ENCODE measurements at places on chromosomes 13 and 19.

- DNase-seq = no peak
These were observed 160.9 kb downstream of the FGF9 start for GRCh38 chr13:21831654-21832324.

GRCh38 chr13:83672612-83673011 lies 209.7 kb downstream of the SLITRK1 start:
- no peak for DNase-seq

DNA sequence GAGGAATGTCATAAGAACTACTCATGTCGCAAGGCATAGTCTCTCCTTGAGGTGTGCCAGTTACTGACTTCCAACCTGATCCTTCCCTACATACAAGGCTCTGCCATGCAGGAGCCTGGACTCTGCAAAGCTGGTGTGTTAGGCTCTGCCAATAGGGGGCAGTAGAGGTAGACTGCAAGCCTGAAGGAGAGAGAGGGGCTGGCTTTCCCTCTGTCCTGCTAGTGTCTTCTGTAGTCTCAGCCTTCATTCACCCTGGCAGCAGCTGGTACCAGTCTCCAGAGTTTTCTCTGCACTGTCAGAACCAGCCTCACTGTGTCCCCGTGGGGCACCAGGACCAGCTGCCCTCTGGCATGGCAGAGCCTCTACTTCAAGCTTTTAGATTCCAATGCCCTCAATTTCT lies 14.5 kb downstream of the SHISA2 start:
- DNase-seq = no peak

DNA sequence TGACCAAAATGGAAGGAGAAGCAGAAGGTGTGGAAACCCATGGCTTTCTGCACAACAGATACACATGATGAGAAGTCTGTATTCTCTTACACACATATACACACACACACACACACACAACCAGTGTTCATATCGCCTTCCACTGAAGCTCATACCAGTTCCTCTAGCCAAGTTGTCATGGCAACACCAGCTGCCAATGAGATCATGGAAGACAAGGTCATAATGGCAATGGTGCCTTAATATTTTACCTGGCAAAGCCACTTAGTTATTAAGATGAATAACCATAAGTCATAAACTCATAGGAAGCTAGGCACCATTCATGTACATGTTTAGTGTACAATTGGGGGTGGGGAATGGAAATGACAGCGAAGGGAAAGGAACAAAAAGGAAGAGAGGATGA lies 2.6 kb upstream of the DHRS12 start:
- DNase-seq = no peak

DNA sequence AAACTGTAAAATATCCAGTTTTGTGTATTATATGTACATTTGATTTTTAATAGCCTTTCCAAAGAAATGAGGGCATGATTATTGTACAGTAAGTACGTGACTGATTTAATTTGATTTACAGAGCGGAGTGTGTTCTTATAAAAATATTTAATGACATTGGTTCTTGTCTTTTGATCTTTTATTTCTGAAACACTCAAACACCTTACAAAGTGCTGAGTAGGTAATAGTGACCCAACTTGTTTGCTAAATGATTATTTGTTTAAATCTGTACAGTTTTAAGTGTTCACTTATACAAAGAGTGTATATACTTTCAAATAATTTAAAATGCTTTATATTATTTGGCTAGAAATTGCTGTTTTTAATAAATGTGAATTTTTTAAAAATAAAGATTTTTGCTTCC lies 71.5 kb downstream of the COG3 start:
- no peak for DNase-seq

- no peak for DNase-seq
These were observed 138.3 kb upstream of the RFC3 start for GRCh38 chr13:33679658-33680012.

GRCh38 chr13:30256713-30257467 lies 50.5 kb downstream of the KATNAL1 start:
- no peak for DNase-seq

DNA sequence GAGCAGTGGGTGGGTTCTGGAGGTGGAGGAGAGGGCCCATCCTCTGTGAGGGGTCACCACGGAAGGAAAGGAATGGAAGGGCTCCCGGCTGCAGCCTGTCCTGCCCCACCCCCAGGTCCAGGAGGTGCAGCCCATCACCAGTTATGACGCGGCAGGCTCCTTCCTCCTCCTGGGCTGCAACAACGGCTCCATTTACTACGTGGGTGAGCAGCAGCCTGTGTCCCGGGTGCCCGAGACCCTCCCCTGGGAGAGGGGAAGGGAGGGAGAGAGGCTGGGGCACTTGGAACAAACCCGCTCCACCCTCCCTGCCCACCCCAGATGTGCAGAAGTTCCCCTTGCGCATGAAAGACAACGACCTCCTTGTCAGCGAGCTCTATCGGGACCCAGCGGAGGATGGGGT lies 6.6 kb downstream of the SHKBP1 start:
- DNase-seq = no peak

DNA sequence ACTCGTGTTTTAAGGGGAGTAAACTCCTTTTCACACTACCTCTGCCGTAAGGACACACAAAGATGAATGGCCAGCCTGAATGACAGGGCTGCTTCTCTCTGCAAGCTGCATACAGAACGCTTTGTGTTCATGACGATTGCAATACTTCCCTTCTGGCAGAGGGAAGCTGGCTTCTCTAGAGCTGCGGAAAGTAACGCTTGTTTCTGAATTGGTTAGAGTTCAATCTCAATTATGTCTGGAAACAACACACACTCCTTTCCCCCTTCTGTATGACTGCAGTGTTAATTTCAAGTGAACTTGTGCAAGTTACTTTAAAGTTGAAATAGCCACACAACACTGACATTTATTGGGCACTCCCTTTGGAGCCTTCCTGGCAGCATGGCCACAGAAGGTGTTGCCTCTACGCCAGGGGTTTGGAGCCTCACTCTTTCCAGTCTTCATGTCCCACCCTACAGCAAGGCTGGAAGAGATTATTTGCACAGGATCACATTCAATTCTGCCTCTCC lies 242.6 kb downstream of the NDFIP2 start:
- DNase-seq = no peak

- DNase-seq = peak; percentile 81
These were observed 96.2 kb downstream of the INSR start for GRCh38 chr19:7197760-7198696.

DNA sequence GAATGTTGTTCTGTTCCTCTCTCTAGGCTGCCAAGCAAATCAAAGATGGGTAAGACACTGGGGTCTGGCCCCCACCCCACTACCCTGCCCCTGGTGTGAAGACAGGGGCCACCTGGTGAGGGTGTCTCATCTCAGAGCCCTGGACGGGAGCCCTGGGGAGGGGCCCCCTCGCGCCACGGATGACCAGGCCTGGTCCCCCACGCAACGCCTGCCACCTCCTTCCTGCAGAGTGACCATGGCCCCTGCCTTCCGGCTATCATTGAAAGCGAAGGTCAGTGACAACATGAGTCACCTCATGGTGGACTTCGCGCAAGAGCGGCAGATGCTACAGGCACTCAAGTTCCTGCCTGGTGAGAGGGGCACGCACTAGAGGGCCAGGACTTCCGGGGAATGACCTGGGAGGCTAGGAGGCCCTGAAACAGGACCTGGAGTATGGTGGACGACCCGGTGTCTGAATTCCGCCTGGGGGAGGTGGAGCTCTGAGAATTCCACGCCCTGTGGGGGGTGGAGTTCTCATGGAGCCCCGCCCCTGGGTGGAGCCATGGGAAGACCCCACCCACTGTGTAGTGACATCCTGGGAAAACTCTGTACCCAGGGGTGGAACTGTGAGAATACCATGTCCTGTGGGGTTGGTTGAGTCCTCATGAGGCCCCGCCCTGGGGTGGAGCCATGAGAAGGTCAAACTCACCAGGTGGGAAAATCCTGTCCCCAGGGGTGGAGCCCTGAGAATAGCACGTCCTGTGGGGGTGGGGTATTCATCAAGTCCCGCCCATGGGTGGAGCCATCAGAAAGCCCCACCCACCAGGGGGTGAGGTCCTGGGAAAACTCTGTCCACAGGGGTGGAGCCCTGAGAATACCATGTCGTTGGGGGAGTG lies 6.1 kb downstream of the FSD1 start:
- DNase-seq = no peak

DNA sequence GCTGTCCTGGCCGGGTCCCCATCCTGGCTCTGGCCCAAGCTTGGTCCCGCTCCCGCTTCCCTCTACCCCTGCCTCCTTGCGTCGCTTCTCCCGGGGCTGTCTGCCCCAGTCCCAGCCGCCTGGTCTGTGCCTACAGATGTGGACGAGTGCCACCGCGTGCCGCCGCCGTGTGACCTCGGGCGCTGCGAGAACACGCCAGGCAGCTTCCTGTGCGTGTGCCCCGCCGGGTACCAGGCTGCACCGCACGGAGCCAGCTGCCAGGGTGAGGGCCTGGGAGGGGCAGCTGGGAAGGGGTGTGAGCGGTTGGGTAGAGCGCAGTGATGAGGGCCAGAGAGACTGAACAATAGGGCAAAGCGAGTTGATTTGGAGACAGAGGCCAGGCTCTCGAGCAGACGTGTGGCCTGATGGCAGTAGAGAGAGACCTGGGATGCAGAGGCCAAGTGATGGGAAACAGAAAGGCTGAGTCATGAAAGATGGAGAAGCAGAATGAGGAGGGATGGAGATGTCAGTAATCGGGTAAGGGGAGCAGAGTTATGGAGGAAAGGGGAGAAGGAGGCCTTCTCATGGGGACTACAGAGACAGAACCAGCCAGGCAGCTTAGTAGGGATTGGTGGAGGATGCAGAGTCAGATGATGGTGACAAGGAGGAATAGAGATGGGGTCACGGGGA lies 9.4 kb downstream of the LTBP4 start:
- no peak for DNase-seq

DNA sequence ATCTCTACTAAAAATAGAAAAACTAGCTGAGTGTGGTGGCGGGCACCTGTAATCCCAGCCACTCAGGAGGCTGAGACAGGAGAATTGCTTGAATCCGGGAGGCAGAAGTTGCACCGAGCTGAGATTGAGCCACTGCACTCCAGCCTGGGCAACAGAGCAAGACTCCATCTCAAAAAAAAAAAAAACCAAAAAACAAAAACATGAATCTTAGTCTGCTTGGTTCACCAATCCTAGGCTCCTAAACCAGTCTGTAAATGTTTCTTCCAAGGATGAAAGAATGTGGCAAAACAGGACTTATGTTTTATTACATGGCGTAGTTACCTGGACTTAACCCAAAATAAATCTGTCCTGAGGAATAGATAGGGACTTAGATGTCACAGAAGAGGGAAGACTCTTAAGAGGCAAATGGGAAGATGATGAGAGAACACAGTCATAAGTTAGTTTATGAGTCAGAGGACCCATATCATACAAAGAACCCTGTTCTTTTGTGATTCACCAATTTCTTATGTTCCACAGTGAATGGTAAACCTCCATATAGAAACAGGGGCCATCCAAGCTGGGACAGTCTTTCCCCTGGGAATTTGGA lies 6.9 kb upstream of the FBXL3 start:
- no peak for DNase-seq

DNA sequence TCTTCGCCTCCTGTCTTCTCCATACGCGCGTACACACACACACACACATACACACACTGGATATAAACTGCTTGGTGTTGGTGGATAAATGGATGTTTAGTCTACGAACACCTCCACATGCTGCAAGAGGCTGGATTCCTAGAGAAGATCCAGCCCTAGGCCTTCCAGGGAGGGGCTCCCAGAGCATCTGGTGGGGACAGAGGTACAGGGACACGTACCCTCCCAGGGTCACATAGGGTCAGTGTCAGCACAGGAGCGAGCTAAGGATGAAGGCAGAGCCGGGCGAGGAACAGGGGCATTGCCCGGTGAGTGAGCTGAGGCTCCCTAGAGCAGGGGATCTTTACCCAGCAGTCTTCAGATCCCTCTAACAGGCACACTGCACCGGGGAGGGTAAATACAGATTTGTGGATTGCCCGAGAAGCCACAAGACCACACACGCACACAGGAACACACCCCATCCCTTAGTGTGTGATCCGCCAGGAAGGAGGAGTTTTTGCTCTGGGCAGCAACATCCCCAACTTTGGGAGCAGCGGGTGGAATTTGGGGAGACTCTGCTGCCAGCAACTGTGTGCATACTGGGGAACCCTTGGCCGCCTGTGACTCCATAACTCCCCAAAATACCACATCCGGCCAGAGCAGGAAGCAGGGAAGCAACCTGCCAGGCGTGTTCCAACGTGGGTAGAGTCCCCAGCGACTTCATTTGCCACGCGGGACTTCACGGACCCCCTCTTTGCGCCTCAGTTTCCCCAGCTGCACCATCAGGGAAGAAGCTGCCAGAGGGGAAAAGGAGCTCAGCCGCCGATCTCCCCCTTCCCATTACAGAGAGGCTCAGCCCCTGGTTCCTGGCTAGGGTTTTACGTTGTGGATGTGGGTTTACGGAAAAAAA lies 5.8 kb upstream of the TLE2 start:
- DNase-seq = no peak

DNA sequence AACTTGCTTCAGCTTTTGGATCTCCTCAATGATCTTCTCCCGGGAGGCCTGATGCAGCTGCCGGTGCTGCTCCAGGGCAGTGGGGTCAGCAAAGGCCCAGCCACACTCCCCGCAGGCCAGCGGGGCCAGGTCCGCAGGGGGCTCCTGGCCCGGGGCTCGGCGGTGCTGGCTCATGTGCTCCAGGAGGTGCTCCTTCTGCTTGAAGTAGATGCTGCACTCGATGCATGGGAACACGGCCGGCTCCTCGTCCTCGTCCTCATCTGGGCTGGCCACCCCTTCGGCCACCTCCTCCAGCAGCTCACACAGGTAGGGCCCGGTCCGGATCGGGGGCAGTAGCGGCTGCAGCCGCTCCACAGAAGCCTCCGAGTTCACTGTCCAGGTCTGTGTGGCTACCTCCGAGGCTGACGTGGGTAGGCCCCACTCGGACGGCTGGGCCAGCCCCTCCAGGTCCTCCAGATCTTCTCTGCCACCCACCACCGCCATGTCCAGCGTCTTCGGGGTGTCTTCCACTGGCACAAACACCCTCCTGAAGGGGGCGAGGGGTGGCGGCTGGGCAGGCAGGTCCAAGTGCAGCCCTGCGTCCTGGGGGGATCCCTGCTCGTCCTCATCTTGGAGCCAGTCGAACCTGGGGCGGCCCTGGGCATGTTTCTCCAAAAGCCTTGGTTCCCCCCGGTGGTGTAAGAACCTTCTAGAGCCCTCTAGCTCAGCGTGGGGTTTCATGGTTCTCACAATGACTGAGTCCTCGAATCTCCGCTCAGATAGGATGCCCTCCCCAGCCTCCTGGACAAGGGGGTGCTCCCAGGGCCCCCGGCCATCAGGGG lies 9.7 kb downstream of the WIZ start:
- DNase-seq = no peak

GRCh38 chr19:45798995-45799517 lies 6.4 kb upstream of the DMWD start:
- DNase-seq = peak; percentile 52

GRCh38 chr13:20306039-20306438 lies 73.9 kb upstream of the GJB6 start:
- DNase-seq = no peak

- DNase-seq = no peak
These were observed 4.7 kb upstream of the MEX3D start for GRCh38 chr19:1572795-1573194.

- DNase-seq = no peak
These were observed 91.1 kb downstream of the STOML3 start for GRCh38 chr13:38899571-38899970.

DNA sequence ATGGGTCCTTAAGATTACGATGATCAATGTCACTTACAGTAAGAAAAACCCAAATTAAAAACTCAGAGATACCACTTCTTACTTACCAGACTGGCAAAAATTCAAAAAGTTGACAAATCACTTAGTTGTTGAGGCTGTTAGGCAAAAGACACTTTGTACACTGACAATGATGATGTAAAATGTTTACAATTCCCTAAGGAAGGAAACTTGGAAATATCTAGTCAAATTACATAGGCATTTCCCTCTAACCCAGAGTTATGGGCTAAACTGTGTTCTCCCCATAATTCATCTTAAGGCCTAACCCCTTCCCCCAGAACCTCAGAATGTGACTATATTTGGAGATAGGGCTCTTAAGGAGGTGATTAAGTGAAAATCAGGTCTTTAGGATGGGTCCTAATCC lies 12.0 kb downstream of the TGDS start:
- DNase-seq = no peak

Data from stimulated activated CD8-positive, alpha-beta memory T cell treated with anti-CD3 and anti-CD28 coated beads, Interleukin-7, amount 100 ng/mL, for 1 hour (primary cell).